ENCODE measurements at places on chromosomes 7 and 10.

GRCh38 chr10:125213541-125214282 is 53.3 kb upstream of the CTBP2 start:
- no peak for DNase-seq

DNA sequence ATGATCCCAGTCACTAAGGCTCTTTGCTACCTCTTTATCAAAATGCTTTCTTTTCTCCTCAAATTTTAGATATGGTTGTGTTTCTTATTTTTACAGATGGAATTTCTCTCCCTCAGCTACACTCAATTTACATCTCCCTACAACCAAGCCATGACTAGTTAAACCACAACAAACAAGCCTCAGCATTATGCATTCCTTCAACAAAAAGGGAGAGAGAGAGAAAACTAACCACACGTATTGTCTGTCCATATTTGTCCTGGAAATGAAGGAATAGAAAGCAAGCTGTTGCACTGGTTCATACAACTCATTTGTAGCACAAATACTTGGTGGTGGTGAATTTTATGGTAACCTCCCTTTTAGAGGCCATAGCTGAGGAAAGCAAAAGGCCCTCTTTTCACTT is 286.4 kb downstream of the AHR start:
- DNase-seq: peak; percentile 39

GRCh38 chr7:54292171-54292925 is 249.8 kb upstream of the VSTM2A start:
- no peak for DNase-seq

DNA sequence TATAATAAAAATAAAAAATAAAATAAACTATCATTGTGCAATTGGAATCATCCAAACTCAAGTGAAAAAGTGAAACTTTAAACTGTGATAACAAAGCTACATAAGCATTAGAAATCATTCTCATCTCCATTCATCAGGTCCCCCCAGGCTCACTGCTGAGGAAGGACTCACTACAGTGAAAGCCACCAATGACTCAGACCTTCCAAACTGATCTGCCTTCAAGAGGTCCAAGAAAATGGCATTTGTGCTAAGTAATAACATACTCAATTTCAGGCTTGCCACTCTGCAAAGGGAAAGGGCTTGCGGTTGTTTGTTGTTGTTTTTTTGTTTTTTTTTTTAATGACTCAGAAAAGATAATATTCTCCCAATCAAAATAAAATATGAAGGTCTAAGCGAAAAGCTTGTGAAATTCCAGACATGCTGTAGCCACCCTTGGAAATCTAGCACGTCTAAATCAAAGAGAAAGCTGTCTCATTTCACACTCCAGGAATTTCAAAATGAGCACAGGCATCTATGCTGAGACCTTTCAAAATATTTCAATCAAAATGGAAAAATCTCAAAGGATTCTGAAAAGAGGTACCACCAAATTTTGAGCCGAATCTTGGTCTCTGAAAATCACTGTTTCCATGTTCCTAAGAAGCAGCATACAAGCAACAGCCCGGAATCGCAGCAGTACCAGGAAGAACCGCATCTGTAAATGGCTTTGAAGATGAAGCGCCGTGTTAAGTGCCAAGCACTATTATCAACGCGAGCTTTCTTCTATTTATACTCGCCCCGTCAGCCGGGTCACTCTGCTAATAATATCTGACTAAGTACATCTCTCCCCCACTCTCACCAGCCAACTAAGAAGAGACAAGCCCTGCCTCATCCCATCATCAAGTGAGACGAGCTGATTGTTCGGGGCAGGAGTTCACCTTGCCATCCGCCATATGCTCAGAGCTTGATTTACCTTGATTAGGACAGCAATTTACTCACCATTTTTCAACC is 13.5 kb downstream of the SFMBT2 start:
- no peak for DNase-seq

- no peak for DNase-seq
Measured at GRCh38 chr7:111145472-111145871, 54.5 kb downstream of the LRRN3 start.

- no peak for DNase-seq
Measured at GRCh38 chr7:2003451-2003930, 229.3 kb downstream of the MAD1L1 start.

DNA sequence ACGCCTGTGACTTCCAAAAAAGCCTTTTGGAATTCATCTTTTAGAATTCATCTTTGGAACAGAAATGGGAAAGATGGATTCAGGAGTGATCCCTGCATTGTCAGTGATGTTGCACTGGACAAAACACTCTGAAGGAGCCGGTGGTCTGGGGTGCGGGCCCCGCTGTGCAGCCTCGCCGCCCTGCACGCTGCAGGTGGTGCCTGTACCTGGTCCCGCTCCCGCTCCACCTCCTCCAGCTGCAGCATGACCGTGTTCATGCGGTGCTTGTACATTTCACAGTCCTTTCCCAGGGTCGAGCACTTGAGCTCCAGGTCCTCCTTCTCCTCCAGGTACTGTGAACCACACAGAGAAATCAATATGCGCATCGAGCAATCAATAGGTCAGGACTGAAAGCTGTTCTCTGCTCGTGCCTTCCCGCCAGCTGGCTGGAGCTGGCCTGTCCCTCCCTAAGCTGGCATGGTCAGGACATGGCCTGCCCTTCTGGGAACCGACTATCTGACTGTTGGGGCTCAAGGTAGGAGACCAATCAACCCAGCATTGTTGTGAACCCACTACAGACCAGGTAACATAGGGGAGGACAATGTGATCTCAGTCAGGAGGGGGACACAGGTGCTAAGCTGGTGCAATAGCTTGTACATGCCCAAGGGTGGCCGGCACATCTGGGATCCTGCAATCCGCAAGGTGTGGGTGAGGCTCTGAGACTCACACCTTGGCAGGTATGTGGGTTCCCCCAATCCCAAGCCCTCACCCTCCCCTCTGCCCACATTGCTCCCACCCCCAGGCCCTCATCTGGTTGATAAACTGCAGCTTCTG is 93.8 kb upstream of the GNA12 start:
- DNase-seq: no peak

DNA sequence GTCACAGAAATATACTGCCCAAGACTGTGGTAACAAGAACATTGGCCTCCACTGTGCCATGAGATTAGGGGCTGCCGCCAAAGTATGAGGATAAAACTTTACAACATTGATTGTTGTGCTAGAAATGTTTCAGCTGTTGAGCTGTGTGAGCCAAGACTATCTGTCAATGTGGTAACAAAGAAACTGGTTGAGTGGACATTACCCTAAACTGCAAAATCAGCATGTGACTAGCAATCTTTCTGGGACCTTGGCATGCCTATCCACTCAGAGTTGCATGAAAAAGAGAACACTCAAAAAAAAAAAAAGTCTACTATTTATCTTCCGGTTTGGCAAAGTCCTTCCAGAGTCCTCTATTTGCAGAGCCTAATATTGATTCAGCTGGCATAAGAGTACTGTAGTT is 605.6 kb upstream of the CNTNAP2 start:
- DNase-seq: no peak

DNA sequence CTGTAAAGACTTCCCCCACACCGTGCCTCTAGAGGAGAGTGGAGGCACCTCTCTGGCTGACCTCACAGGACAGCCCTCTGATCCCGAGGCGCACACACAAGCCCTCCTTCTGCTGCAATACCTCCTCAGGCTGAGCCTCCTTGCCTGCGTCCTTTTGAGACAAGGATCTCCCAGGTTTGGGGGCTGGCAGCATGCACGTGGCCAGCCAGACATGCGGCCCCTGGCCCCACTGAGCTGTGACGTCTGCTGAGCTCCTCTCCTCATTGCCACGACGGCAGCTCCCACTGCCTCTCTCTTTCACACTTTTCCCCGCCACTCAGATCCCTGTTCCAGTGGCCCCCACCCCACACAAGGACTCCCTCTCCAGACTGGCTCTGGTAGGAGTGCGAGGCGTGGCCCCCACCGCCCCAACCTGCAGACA is 12.2 kb upstream of the DNAAF5 start:
- DNase-seq: no peak

GRCh38 chr10:104251443-104251842 is 3.2 kb upstream of the GSTO1 start:
- DNase-seq: no peak

GRCh38 chr7:156836443-156836842 is 56.5 kb downstream of the LMBR1 start:
- peak; percentile 89 for DNase-seq

DNA sequence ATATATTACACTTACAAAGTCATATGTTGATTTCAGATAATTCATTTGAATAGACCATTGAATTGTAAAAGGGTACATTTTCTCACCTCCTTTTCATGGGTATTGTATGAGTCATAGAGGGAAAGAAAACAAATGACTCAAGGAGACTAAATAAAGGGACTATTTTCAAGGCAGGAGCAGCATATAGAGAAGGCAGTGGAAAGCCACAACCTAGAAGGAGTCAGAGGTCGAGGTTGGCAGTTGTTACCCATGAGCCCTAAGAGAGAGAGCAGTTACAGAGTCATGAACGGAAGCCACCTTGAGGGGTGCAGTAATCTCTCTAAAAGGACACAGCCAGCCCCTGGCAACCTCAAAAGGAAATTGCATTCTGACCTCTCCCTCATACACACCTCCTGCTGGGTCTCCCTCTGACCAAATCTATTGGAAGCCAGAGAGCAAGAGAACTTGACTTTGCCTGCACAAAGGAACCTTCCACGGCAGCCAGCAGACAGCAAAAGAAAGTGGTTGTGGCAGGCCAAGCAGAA is 137.9 kb downstream of the GRM8 start:
- DNase-seq: peak; percentile 24

DNA sequence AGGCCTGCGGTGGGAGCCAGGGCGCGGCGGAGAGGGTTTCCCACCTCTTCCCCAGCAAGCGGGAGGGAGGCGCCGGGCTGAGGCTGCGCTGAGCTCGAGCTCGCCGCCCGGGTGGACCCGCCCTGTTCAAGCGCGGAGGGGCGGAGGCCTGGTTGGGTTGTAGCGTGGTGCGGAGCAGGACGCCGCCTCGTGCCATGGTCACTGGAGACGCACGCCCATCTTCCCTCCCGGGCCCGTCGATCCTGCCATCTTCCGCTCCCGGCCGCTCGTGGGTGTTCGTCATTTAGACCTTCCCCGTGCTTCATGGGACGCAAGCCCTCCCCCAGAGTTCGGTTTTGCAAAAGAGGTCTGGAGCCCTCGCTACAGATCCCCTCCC is 9.3 kb upstream of the EN2 start:
- no peak for DNase-seq

DNA sequence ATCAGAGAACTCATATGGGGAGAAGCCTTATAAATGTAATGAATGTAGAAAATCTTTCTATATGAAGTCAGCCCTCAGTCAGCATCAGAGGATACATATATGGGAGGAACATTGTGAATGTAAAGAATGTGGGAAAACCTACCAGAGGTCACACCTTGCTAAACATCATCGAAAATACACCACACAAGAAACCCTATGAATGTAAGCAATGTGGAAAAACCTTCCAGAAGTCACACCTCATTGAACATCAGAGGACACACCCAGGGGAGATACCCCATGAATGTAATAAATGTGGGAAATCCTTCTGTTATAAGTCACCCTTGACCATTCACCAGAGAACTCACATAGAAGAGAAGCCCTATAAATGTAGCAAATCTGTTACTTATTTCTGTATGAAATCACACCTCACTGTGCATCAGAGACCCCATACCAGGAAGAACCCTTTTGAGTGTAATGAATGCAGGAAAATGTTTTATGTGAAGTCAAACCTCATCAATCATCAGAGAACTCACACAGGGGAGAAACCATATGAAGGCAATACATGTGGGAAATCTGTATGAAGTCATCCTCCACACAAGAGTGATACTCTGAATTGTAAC is 30.8 kb downstream of the ZNF12 start:
- DNase-seq: no peak

DNA sequence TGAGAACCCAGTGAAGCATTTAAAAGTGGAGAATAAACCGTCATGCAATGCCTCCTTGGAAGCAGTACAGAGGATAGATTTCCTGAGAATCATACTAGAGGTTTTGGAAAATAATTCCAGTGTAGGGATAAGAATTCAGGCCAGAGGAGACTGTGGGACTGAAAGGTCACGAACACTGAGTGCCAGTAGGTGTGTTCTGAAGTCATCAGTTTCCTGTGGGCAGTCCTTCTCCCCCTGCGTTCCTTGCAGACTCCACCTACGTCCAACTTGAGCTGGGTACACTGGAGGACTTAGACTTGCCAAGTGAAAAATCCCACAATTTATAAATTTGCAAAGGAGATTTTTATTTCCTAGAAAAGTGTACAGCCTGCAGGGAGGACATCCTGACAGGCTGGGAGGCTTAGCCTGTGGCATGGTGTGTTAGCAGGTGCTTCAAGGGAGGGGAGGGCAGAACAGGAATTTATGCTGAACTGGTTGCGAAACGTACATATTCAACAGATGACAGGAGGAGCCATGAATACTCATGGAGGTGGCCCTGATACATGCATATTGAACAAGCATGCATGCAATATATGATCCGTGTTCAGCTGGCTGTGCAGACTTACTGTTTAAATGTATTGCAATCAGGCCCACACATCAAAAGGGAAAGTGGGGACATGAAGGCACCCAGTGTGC is 72.9 kb upstream of the POM121L12 start:
- DNase-seq: peak; percentile 7

- DNase-seq: no peak
Measured at GRCh38 chr10:22489467-22489866, 144.2 kb downstream of the SPAG6 start.

DNA sequence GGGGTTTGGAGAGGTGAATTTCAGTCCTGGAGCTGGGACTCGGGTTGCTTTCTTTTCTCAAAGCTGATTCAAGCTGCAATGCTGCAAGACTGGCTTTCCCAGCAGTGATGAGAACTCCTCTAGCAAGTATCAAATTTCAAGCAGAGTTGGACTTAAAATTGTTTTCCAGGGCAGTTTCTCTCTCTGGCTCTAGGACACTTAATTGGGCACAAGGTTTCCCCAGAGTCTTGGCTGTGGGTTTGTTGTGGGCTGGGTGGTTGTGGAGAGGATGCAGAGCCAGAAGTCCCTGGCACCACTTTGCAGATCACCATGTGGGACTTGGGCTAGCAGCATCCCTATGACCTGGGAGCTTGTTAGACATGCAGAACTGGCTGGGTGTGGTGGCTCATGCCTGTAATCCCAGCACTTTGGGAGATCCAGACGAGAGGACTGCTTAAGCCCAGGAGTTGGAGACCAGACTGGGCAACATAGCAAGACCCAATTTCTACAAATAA is 16.8 kb downstream of the AKR1B15 start:
- DNase-seq: no peak

DNA sequence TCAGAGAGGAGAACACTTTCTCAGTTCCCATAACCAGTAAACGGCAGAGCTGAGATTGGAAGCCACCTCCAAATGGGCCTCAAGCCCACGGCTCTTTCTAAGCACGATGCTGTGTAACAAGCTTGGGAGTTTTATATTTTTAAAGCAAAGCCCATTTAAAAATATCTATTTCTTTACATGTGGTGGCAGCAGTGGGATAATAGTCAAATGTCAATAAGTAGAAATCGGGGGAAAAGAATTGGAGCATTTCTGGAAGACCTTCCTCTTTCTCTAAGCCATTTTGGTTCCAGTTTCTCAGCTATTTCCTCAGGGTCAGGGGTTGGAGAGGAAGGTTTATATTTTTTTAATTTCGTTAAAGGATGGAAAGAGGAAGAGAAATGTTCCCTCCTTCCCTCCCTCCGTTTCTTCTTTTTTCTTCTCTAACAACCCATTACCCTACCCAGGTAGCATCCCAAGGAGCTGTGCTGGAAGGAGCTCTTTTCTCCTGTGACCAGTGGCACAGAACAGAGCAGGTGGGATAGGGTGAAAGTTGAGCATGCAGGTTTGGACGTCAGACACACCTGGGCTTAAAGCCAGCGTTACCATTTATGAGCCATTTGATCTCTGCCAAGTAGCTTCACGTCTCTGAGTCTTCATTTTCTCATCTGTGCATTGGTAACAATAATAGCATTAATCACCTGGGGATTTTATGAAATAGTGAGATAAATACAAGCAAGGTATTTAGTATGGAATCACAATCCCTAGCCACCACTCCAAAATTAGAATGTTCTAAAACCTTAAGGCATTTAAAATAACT is 515.7 kb downstream of the RPS24 start:
- DNase-seq: no peak

Measured in kidney tubule cell (primary cell).